ENCODE measurements at places on chromosomes 4 and X. TPM values are rescaled to one million over a fixed set of nuclear protein-coding genes. Genes with fewer than 3 reads are reported as not detected.

Gene MAPK10
- 44.7 TPM for total RNA-seq

DNA sequence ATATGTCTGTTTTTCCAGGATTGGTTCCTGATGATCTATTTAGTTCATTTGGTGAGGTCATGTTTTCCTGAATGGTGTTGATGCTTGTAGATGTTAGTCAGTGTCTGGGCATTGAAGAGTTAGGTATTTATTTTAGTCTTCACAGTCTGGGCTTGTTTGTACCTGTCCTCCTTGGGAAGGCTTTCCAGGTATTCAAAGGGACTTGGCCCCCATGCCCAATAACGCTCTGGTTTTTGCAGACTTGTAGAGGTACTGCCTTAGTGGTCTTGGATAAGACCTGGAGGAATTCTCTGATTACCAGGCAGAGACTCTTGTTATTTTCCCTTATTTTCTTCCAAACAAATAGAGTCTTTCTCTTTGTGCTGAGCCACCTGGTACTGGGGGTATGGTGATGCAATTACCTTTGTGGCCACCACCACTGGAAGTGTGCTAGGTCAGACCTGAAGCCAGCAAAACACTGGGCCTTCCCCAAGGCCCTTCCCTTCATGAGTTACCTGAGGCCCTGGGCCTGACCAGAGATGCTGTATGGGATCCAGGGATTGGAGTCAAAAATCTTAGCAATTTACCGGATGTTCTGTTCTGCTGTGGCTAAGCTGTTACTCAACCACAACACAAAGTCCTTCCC lies 63.3 kb upstream of the RXFP1 start:
- no peak for DNase-seq

Gene SETD7
- total RNA-seq, result 74.7 TPM

DNA sequence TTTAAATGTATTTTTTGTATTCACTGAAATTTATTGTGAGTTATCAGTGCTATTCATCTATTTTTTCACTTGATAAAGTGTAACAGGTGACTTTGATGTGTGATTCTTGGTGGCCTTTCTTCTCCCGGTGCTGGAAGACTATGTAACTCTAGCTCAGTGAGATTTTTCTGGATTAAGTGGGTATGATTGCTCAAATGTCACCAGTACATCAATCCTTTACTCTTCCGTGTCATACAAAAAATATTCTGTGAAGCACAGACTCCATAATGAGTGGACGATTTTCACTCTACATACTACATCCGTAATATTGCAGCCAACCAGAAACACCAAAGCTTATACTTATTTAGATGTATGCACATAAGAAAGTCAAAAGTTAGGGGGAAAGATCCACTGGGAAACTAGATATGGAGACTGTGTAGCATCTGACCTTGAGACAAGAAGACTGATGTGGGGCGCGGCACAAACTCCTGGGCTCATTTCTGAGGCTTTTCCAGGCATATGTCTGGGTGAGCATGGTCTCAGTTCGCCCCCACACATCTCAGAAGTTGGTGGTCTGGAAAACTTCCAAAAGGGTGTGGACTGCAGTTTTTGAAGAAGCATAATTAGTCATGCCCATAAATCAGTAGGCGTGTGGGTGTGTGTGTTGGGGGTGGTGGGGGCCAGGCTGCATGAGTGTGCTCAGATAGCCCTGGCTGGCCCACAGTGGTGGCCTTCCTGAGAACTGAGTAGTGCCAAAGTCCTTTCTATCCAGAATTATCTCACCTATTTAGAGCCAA lies 53.9 kb upstream of the TENM3 start:
- DNase-seq, result no peak

- no peak for DNase-seq
Measured at GRCh38 chr4:88802585-88803286, 105.1 kb upstream of the NAP1L5 start.

Gene KLKB1
- 1.6 TPM for total RNA-seq

Gene MAGEA8
- total RNA-seq, result not detected

Gene GNRHR
- total RNA-seq, result not detected

DNA sequence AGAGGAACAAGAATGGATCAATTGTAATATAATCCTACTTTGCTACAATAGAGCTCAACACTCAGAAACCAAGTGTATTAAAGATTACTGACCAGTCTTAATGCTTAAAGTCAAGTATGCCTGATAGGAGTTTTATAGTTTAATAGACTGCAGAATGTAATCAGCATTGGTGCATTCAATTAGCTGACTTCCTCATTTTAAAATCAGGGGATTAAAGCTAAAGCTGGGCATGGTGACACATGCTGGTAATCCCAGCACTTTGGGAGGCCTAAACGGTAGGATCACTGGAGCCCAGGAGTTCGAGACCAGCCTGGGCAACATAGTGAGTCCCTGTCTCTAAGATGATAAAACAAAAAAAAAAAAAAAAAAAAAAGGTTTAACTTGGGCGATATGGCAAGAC lies 10.8 kb downstream of the HNRNPDL start:
- no peak for DNase-seq

DNA sequence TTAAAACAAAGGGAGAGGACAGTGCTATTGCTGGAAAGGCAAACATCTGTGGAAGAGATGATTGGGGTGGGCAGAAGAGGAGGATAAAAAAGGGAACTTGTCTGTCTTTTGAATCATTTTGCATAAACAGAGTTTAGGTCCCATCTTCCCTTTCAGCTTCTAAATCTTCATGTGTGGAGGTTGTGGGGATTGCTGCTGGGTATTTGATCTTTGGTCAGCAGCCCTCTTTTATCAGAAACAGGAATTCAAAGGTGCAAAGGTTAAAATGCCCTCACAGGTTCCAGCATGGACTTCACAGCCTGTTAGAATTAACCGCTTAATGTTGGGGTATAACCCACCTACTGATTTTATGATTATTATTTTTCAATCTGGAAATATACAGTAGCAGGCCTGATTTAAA lies 39.5 kb upstream of the TMEM154 start:
- DNase-seq, result no peak

Gene SLITRK4
- 8.7 TPM for total RNA-seq

DNA sequence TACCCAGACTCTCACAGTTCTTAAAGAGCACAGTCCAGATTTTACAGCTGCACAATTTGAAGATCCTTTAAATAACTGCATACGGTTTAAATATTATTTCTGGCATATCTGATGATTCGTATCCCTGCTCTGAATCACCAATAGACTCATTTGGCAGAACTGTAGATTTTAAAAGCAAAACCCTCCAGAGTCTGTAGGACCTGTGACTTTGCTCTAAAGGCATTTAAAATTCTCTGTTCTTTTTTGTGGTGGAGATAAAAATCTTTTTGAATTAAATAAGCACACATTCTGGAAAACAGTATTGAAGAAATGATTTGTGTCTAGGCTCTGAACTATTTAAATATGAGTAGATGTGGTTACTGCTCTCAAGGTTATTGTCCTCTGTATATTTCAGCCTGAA lies 246.2 kb upstream of the PITX2 start:
- no peak for DNase-seq

DNA sequence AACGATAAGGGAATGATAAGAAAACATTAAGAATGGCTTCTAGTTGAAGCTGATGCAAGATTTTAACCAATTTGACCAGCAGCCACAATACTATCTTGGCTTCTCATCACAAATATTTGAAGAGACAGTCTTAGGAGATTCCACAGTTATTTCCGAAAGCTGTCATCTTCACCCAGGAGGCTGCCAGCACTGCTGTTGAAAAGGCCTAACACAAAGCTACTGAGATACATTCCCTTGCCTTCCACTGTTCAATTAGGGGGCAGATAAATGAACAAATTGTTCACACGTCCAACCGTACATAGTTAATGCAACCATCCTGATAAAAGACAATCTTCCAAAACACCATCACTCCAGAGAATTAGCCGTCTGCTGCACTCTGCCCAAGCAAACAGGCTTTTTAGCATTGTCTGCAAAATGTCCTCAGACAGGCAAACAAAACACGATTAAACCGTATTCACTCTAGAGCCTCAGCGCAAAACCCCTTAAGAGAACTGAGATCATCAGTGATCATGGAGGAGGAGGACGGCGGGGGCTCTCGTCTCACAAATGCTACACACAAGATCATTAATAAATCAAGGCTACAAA lies 189.8 kb upstream of the PSAPL1 start:
- DNase-seq, result no peak

- DNase-seq, result no peak
Measured at GRCh38 chrX:153410373-153410772, 899 bp upstream of the ZFP92 start.

Gene AKAP4
- not detected for total RNA-seq

- no peak for DNase-seq
Measured at GRCh38 chr4:14321723-14322122, 680.6 kb upstream of the CPEB2 start.

DNA sequence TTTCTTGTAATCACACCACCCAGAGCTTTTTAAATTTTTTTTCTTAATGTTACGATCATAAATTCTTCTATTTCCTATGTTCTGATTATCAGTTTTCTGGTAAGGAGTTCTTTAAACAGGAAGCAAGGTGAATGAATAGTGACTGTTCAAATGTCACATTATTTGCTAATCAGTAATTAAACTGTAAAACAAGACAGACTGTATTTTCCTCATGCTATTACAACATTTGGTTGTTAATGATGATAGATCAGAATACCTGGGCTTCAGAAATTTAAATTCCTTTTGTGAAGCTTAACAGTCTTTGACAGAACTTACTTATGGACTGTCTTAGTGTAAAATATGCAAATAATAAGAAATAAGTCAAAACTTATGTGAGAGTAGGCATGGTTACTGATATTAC lies 41.4 kb downstream of the CLCN3 start:
- no peak for DNase-seq

Gene TMEM156
- not detected for total RNA-seq

Gene KCTD8
- total RNA-seq, result 1.8 TPM

DNA sequence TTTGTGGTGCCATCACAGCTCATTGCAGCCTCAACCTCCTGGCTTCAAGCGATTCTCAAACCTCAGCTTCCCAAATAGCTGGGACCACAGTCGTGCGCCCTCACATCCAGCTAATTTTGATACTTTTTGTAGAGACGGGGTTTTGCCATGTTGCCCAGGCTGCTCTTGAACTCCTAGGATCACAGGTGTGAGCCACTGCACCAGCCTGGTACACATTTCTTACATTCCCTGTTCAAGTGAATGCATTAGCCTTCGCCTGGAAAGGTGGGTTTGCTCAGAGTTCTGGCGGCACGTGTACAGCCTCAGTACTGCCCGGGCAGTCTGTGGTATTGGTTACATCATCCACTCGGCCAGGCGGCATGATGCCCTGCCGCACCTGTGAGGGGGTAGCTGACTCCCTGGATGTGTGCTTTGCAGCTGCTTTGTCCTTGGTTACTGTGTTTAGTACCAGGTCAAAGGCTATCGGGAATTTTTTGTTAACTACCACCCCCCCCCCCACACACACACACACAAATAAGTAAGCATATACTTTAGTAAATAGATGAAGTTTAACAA lies 57.1 kb downstream of the TNIP2 start:
- no peak for DNase-seq

DNA sequence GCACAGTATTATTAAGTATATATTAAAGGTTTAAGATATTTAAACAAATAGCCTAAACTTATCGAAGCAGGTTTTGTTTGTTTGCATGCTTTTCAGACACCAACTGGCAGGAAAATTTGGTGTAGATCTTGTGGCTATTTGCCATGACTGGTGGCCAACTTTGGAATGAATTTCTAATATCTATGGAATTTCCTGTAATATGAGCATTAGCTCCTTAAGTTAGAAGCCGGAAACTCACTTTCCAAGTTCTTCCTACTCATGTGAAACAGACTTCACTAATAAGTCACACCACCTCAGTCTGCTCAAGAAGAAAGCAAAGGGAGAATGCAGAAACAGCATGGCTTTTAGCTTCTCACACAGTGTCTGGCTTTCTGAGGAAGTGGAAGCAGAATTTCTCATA lies 563.9 kb downstream of the GRXCR1 start:
- DNase-seq, result no peak

DNA sequence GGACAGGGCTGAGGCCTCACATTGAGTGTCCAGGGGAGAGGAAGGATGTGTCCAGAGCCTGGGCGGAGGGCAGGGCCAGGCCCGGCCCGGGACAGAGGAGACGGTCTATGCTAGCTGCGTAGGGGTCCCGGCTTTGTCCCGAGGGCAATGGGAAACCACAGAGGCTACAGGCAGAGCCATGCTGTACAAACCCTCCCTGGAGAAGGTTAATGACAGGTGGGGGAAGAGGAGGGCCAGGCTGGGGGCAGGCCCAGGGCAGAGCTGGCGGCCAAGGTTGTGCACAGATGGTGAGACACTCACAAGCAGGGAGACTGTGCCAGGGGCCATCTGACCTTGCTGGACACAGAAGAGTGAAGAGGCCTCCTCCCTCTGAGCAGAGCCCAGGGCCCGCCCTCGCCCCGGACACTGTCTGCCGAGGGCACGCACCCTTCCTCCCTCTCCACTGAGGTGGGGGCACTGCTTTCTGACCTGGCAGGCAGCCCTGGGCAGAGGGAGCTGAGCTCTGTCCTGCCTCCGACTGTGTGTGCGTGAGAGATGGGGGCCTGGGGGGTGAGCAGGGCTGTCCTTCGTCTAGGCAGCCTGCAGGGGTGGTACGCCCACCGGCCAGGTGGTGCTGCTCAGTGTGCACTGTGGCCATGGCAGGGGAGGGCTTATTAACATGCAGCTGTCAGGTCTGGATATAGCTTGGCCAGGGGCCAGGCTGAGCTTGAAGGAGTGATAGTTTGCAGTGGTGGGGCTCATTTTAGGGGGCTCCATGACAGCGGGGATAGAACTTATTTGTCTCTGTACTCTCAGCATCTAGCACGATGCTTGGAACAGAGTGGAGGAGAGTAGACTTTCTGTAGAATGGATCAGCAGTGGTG lies 75.7 kb upstream of the LRPAP1 start:
- DNase-seq, result no peak

DNA sequence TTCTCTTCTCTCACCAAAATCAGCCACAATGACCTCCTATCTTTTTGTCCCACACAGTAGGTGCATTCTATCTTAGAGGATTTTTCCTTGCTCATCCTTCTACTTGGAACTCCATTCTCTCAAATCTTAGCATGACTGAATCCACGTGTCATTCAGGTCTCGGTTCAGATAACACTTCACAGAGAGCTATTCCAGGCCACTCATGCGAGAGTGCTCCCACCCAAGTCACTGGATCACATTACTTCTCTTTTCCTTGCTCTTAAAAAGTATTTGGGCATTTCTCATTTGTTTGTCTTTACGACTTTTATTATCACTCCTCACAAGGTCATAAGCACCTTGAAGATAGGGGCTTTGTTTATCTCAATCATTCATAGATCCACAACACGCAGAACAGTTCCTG lies 647.5 kb upstream of the TENM3 start:
- no peak for DNase-seq

Gene WAS
- total RNA-seq, result 9.1 TPM

Gene UTP14A
- total RNA-seq, result 8.8 TPM

Gene FDCSP
- total RNA-seq, result not detected

- no peak for DNase-seq
Measured at GRCh38 chrX:149531599-149531998, 9.2 kb upstream of the EOLA1 start.

- DNase-seq, result no peak
Measured at GRCh38 chr4:3706565-3707422, 59.4 kb upstream of the ADRA2C start.

DNA sequence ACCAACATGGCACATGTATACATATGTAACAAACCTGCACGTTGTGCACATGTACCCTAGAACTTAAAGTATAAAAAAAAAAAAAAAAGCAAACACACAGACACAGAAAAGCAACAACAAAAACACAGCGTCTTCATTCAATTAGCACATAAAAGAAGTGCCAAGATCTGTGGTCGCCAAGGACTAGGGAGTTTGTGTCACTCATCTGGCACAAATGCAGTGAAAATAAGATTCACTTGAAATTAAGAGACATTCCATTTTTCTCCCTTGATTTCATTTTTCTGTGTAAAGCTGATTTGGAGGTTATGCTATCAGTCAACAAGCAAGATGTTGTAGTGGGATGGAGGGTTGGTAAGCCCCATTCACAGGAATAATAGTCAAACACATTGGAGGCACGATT lies 115.3 kb downstream of the FAT4 start:
- no peak for DNase-seq

Gene GYG2
- 0.41 TPM for total RNA-seq

Gene HNRNPH2
- total RNA-seq, result 45.6 TPM
